ENCODE measurements at places on chromosomes 3 and 15.

GRCh38 chr3:30227571-30228301, 378.7 kb upstream of the TGFBR2 start:
- DNase-seq = peak; percentile 88

GRCh38 chr3:27252646-27253045, 116.5 kb downstream of the NEK10 start:
- no peak for DNase-seq

DNA sequence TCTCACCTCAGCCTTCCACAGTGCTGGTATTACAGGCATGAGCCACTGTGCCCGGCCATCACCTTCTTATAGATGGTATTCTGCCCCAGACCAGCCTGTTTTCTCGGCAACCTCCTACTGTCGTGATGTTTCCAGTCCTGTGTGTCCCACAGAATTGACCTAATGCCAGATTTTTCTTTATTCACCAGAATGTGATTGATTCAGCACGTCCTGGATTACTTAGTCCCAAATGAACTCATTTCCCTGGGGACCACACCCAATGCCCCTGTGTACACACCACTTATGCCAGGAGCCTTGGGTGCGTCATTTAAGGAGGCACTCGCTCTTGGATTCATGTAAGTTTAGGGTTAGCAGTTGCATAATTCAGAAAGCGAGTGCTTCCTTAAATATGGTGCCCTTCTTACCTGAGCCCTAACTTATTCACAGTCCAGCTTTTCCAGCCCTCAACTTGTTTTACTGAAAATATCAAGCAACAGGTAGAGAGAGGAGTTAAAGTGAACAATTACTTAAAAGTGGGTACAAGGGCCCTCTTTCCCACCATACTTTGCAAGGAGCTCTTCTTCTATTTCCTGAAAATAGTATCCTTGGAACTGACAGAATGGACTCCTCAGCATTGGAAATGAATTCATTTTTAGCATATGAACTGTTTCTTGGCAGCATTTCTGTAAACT, 64.6 kb upstream of the UBE2E1 start:
- DNase-seq = no peak

DNA sequence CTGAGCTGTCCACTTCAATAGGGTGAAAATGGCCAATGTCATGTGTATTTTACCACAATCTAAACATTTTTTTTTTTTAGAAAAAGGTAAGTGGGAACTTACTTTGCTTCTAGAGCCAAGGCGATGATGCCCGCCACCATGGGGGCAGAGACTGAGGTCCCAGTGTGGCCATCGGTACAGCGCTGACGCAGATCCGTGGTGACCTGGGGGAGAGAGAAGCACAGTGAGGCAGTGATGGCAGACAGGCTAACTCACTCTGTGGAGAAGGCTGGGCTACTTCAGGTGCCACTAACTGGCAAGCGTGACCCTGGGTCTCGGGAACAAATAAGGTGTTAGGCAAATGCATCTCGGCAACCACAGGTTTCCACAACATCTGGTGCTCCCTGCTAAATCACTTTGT, 94.3 kb upstream of the SNRPA1 start:
- no peak for DNase-seq

DNA sequence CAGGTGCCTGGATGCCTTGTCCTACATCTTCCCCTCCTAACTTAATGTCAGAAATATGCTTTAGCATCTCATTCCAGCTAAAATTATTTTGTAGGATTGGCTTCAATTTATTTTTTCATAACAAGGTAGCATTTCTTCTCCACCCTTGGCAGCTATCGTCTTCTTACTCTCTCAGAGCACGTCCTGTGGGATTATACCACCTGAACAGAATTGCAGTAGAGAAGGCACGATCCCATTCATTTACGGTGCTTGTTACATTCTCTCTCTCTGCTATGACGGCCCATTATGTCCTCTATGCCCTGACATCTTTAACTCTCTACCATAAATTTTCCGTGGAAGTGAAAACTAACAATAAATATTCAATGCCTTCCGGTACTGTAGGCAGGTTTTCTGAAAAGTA, 103.3 kb downstream of the ROBO1 start:
- no peak for DNase-seq

DNA sequence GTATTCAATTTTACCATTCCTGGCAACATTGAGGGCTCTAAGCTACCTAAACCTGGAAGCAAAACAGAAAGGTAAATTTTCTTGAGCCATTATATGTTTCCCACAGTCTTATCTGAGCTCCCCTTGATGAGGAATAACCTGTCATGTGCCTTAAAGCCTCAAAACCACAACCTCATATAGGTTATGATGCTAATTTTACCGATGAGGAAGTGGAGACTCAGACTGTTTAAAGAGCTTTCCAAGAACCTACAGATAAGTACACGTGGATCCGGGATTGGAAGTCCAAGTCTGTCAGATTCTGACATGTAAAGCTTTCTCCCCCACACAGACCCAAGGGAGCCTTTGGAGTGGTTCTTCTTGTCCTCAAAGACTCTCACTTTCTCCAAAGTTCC, 140.5 kb downstream of the SEMA6D start:
- no peak for DNase-seq

DNA sequence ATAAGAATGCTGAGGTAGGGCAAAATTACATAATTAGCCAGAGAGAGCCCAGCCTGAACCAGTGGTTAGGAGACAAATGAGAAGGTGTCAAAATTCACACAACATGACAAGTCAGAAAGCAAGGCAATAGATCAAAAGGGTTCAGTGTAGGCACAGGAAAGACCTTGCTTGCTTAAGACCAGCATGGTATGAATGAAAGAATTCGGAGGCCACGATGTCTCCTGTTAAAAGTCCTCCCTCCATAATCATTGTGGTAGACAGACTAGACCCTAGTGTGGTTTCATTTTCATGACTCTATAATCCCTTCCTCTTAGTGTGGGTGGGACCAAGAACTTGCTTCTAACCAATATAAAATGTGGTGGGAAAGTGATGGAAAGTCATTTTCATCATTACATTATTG, 98.7 kb upstream of the ANKRD28 start:
- DNase-seq = no peak

DNA sequence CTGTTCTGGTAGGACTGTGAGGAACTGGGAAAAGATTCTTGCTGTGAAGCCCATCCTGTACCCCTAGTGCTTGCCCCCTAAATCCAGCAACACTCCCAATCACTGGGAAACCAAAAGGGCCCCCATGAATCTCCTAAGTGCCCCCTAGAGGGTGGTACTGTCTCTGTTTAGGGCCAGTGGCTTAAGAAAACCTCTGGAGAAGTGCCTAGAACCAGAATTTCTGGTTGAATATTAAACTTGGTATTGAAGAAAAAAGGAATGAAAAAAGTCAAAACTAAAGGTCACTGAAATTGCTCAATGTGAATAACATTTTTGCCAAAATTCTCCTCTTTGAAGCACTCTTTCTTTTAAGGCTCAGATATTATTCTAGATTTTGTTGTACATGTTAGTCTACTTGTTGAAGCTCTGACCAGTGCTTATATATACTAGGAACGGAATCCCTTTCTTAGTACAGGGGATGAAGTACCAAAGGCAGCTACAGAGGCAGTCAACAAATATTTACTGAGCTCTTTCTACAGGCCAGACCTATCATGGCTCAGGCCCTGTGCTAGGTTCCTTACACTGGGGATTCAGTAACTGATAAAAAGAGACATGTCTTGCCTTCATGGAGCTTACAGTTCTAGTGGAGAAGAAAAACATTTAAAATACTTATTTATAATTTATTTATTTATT, 138.8 kb downstream of the MYLK start:
- no peak for DNase-seq

- DNase-seq = no peak
These were observed 24.5 kb downstream of the C15orf39 start for GRCh38 chr15:75225951-75226732.

GRCh38 chr15:38019066-38019465, 84.6 kb downstream of the TMCO5A start:
- no peak for DNase-seq

- DNase-seq = no peak
These were observed 72.8 kb downstream of the GABRG3 start for GRCh38 chr15:27043770-27044169.

- no peak for DNase-seq
These were observed 183.4 kb downstream of the OR4M2 start for GRCh38 chr15:22263738-22264137.

DNA sequence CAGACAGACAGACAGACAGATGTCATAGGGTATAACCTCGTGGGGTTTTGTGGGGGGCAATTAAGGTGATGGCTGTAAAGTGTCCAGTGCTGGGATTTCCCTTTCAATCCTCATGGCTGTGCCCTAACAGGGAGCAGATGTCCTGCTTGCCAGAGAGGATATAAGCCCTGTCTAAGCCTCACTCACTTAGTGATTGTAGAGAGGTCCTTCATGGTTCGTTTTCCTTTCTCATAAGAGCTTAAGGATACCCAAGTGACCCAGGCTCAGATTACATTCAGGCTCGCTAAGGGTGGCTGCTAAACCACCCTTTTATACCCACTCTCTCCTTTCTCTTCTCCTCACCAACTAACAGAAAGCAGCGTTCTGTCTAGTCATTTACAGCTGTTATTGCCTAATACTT, 19.2 kb downstream of the LYSMD2 start:
- DNase-seq = no peak

DNA sequence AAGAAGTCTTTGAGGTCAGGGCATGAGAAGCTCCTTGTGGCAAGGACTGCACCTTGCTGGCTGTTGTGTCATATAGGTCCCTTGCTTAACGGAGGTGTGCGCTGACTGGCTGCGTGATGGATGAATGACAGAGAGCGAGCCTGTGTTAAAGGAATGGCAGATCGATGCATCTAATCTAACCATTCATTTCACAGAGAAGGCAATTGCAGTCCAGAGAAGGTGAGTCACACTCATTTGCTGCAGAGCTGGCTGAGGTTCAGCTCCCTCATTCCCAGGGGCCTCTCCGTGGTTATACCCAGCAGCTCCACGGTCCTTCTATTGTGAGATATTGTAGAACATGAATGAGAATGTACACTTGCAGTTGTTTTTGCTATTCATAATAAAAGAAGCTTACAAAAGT, 289.3 kb downstream of the EPHB1 start:
- peak; percentile 25 for DNase-seq

DNA sequence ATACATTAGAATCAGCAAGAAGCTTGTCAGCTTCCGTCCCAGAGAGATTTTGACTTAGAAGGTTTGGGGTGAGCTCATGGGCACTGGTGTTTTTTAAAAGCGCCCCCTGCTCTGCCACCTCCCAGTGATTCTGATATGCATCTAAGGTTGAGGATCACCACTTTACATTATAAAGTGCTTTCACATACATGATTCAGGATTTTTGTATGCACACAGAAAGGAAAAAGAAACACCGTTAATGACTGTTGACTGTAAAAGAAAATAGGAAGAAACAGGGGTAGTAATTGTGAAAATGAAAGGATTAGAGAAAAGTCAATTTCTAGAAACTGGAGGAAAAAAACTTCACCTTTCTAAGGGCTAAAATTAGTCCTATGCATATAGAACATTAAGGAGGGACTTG, 104.9 kb upstream of the ZBED2 start:
- DNase-seq = no peak

DNA sequence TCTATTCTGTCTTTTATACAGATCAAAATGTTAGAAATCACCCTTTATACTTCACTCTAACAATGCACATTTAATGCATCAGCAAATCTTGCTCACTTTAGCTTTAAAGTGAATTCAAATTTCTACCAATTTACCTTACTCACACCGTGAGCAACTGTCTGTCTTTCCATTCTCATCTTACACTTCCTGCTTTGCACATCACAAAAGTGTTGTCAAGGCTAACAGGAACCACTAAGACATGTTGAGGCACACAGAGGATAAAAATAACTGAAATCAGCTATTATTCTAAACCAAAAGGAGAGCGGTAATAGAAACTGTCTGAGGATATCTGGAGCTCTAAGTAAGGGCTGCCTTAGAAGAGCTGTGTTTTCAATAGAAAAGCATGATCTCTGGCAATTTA, 519.9 kb downstream of the ZBBX start:
- no peak for DNase-seq

DNA sequence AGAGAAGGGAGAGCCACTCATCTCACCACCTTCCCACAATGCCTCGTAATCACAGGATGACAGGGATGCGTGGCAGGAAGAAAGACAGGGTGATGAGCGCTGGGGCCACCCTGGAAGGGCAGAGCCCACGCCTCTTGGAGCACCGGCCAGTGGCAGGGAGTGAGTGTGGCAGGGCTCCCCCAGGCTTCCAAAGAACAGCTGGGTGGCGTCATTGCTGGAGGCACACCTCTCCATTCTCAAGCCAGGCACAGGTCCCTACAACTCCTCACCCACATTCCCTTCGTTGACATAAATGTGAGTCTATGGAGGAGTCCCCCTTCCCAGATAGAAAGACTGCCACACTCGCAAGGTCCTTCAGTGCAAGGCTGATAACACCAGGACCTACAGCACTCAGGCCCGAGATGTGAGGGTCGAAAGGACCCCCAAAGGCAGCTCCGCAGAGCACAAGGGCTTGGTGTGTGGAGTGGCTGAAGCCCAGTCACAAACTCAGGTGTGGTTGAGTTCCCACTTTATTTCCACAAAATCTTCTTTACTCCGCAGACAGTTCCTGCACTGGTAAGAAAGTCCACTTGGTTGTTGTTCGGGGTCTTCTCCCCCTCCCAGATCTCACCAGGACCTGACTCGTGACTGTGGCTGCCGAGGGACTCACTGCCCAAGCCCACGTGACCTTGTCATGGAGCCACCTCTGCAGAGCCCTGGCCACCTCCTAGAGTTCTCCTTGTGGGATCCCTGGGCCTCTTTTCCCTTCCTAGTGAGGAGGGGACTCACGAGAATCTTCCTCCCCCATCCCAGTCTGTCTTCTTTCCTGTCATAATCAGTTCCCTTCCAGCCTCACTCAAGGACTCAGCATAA, 22.4 kb upstream of the CORO2B start:
- DNase-seq = no peak

GRCh38 chr15:64942356-64942755, 30.7 kb downstream of the ANKDD1A start:
- DNase-seq = no peak

- DNase-seq = no peak
These were observed 102.5 kb downstream of the TNIK start for GRCh38 chr3:171357721-171358120.

DNA sequence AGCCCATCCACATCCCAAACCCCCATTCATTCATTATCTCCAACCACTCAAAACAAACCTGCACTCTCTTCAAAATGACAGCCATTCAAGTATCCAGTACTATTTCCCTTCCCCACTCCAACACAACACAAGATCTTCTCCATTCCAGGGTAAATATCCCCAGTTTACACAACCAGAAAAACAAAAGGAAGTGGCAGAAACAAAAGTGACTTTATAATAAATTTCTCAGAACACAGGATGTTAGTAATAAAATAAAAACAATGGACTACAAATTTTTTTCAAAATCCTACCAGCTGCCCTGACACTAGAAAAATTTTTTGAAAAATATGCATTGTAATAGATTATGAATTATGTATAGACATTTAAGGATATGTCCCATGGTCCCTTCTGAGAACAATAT, 14.2 kb downstream of the CPA3 start:
- no peak for DNase-seq
